Activated CD4-positive, alpha-beta T cell treated with anti-CD3 and anti-CD28 coated beads for 24 hours (primary cell): ENCODE measurements at places on chromosomes 3 and 15.

- no peak for DNase-seq
These were observed 181.6 kb downstream of the CFAP20DC start for GRCh38 chr3:58868097-58868779.

DNA sequence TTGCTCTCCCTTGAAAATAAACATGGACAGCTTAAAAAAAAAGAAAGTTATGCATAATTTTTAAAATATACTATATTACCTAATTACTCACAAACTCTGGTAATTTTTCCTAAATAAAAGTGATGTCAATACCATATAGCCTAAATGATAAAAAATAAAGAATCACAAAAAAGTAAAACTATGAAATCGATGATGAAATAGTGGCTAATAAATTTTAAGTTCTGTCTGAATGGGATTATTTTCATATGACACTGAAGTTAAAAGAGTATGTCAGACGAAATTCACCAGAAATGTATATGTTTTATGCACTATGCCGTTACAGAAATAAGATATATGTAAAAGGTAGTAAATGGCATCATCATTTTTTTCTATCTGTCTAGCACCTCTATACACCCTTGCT, 51.4 kb downstream of the FSIP1 start:
- DNase-seq: no peak

DNA sequence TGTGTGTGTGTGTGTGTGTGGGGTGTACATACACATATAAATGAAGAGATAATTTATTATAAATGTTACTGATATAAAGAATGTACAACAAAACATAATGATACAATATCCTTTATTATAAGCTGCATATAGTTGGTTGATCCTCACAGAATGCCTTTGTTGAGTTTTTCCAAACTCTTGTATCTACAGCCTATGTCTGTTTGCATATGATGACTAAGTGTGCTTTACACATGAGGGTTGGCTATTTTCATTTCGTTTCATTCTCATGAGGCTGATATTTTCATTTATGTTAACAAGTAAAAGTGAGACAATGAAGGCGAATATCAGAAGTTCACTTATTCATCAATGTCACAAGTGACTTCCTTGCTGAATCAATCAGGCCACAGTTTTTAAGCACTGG, 45.1 kb downstream of the TM2D3 start:
- no peak for DNase-seq

DNA sequence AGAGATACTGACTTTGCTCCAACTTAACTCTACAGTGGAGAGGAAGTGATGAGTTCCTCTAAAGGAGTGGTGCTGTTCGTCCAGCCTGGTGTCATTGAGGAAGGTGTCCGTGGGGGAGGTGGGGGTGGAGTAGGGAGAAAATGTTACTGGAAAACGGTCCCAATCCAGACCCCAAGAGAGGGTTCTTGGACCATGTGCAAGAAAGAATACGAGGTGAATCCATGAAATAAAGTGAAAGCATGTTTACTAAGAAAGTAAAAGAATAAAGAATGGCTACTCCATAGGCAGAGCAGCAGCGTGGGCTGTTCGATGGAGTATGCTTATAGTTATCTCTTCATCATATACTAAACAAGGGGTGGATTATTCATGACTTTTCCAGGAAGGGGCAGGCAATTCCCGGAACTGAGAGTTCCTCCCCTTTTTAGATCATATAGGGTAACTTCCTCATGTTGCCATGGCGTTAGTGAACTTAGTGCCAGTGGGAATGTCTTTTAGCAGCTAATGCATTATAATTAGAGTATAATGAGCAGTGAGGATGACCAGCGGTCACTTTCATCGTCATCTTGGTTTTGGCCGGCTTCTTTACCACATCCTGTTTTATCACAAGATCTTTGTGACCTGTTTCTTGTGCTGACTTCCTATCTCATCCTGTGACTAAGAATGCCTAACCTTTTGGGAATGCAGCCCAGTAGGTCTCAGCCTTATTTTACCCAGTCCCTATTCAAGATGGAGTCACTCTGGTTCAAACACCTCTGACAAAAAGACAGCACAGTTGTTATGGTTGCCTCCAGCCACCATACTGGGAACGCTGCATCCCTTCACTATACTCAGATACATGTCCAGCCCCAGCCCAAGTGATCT, 38.6 kb downstream of the CLEC3B start:
- DNase-seq: peak; percentile 40

DNA sequence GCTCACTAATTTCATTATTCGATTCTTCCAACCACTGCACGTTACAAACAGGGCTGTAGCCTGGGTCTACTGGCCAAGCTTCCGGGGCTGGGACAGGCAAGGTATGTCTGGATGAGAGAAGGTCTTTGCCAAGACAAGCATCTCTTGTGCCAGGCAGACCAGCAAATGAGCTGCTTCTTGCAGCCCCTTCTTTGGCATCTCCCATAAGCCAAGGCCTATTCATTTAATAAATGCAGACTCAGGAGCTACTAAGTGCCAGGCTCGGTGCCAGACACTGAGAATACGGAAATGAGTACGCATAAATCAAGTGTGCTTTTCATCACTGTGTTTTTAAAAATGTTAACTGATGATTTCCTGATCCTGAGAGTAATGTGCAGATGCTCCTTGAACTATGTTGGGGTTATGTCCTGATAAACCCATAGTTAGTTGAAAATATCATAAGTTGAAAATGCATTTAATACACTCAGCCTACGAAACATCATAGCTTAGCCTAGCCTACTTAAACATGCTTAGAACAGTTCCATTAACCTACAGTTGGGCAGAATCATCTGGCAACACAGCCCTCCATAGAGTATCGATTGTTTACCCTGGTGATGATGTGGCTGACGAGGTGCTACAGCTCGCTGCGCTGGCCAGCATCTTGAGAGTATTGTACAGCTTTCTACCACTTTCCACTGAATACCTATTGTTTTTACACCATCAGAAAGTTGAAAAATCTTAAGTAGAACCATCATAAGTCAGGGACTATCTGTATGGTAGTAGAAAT, 135.0 kb upstream of the CTDSPL start:
- DNase-seq: no peak

- no peak for DNase-seq
These were observed 27.1 kb upstream of the LAMP3 start for GRCh38 chr3:183189641-183190040.

DNA sequence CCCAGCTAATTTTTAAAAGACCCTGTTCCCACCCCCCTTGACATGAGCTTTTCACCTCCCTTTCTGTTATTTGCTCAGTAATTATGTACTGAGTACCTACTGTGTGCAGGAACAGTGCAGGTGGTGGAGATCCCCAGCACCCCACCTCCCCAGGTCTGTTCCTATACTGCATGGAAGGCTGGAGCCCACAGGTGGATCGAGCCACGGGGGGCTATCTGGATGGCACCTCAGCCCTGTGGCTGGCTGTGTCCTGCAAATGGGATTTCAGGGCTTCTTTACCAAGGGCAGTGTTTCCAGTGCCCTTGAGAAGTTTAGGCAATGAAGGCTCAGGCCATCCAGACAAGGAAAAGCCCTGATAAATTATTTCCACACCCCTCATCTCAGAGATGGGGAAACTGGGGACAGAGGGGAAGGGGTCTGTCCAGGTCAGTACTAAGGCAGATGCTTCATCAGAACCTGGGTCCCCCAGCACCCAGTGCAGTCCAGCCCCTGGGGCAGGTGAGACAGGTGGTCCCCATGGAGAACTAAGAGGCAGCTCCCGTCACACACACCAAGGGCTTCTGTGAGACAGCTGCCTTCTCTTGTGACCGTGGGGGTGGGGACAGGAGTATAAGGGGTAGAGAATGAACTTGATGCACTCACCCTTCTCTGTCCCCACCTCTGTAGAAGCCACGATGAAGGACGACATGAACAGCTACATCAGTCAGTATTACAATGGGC, 109.6 kb downstream of the ETFA start:
- DNase-seq: no peak

GRCh38 chr3:135905058-135905724, 60.3 kb upstream of the PPP2R3A start:
- no peak for DNase-seq

DNA sequence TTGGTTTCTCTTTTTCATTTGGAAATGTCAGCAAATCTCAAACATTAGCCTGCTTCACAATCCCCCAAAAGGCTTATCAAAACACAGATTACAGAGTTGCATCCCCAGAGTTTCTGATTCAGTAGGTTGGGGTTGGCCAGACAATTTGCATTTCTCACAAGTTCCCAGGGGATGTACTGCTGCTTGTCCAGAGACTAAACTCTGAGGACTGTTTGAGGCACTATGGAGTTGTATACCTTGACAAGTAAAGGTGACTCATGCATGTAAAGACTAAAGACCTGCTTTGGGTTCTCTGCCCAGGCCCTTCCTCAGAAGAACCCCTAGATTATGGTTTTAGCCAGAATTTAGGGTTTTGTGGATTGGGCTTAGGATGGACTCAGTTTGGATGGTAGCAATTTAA, 151.1 kb upstream of the ARHGEF26 start:
- DNase-seq: no peak

DNA sequence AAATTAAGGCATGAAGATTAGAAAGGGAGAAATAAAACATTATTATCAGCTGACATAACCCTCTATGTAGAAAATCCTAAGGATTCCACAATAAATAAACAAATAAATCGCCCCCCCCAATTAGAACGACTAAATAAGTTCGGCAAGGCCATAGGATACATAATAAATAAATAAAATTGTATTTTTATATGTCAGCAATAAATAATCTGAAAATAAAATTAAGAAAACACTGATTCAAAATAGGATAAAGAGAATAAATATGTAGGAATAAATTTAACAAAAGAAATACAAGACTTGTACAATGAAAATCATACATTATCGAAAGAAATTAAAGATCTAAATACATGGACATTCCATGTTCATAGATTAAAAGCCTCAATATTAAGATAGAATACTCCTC, 5.1 kb downstream of the TTC23 start:
- no peak for DNase-seq

DNA sequence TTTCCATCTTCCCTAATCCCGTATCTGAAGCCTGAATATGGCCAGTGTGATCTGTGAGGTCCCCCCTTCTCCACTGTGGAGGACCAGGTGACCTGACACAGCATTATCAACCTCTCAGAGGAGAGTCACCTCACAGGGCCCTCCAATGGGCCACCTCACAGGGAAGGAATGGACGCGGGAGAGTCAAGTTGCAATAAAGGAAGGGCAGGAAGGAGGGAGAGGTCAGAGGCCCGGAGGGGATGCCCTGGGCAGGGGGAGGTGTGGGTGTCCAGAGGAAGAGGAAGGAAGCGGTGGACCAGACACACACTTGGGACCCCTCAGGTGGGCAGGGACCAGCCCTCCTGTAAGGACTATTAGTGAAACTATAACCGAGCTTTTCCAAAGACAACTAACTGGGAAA, 14.6 kb upstream of the LRRC15 start:
- no peak for DNase-seq

DNA sequence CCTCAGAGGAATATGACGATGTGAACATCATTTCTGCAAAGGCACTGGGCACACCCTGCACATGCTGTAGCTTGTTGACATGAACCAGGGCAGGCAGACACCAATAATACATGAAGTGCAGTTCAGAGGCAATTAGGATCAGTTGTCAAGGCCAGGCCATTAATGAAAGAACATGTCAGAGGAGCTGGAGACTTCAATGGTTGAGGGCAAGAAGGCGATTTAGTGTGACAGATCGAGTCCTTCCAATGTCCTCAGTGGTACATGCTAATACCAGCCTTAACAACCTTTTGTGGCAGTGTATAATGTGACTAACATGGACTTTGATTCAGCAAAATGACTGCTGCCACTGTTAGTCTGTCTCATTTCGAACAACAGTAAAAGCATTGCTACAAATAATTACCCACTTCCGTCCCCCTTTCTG, 205.2 kb upstream of the NANOGP8 start:
- no peak for DNase-seq

DNA sequence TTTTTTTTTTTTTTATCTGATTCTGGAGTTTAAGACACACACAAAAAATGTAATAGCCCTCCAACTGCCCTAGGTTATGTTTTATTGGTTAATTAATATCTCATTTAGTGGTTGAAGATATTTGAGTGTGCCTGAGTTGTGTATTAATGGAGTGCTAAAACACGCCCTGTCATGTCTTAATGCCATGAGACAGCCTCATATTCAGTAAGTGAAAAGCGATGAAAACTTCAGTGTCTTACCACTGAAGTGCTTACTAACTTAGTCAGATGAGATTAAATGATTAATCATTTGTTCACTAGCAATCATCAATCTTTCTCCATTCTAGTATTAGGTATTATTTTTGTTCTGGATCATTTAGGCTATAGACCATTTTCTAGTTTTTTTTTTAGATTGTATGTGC, 544.7 kb upstream of the ROBO2 start:
- DNase-seq: no peak

DNA sequence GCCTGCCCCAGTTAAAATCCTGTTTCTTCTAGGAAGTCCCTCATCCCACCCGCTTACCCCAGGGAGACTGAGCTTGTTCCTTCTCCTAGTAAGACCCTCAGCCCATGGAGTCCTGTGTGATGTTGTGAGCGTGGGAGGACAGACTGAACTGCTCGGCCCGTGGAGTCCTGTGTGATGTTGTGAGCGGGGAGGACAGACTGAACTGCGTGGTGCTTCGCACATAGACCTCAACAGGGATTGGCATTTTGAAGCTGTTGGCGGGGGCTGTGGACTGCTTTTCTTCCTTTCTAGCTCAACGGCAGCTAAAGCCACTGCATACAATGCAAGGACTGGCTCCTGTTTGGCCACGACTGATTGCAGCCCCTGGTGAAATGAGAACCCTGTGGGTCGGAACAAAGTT, 1.6 kb upstream of the SPTBN5 start:
- no peak for DNase-seq

- no peak for DNase-seq
These were observed 400.4 kb upstream of the RARB start for GRCh38 chr3:25027650-25028049.

DNA sequence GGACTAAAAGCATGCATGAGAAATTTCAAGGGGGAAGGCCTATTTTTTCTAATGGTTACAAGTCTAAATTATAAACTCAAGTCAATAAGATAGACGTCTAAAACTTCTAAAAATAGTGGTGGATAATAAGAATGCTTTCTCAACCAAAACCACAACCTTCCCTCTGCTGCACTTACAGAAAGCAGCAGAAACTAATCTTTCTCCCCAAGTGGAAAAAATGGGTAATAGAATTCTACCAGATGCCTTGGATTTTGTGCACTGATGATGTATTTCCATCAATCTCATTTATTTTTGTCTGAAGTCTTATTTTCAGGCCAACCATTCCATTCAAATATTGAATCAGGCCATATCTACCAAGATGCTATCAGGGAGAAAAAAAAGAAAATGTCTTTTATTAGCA, 344.7 kb downstream of the NEK10 start:
- no peak for DNase-seq

GRCh38 chr3:137329594-137329993, 371.8 kb downstream of the IL20RB start:
- DNase-seq: no peak

- DNase-seq: no peak
These were observed 24.1 kb downstream of the ZNF80 start for GRCh38 chr3:114213292-114213626.
